Fibroblast of skin of back (primary cell): ENCODE measurements at places on chromosomes 16 and 17.
A peak's percentile ranks its signal among the peaks of the same experiment; 100 is the strongest.

DNA sequence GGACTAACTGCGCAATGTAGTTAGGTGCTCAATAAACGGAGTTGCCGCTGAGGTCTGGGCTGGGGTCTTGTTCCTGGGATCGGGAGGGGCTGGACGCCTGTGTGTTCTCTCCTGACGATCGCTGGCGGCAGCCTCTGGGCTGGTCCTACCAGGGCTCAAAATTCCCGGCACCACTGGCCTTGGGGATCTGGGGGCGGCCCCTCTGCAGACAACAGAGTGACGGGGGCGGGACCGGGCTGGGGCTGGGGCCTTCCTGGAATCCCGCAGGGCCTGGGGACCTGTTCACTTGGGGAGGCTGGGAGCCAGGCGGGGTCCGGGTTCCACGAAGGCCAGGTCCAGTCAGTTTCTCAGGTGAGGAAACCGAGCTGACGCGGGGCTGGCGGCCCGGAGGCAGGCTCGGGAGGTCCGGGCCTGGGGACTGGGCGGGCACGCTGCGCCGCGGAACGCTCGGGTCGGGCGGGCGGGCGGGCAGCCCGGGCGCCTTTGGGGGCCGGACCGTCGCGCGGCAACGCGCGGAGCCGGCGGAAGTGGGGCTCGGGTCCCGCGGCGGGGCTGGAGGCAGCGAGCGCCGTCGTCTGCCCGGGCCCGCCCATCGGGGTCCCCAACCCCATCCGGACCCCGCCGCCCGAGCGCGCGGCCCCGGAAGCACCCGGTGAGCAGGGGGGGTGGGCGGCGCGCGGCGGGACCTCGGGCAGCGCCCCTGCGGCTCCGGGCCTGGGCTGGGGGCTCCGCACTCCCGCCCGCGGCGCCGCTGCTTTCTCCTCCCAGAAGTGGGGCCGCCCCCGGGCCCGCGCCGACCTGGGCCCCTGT is at the start of gene PIGQ:
Gene PIGQ (plus strand): TSS at position 524 of the 810 bp plus-strand sequence. CDS start 4,107 bp downstream, outside the sequence.
- peak; percentile 71 for DNase-seq

GRCh38 chr17:73323409-73324159 is 11.8 kb upstream of the CDC42EP4 start:
- no peak for DNase-seq

DNA sequence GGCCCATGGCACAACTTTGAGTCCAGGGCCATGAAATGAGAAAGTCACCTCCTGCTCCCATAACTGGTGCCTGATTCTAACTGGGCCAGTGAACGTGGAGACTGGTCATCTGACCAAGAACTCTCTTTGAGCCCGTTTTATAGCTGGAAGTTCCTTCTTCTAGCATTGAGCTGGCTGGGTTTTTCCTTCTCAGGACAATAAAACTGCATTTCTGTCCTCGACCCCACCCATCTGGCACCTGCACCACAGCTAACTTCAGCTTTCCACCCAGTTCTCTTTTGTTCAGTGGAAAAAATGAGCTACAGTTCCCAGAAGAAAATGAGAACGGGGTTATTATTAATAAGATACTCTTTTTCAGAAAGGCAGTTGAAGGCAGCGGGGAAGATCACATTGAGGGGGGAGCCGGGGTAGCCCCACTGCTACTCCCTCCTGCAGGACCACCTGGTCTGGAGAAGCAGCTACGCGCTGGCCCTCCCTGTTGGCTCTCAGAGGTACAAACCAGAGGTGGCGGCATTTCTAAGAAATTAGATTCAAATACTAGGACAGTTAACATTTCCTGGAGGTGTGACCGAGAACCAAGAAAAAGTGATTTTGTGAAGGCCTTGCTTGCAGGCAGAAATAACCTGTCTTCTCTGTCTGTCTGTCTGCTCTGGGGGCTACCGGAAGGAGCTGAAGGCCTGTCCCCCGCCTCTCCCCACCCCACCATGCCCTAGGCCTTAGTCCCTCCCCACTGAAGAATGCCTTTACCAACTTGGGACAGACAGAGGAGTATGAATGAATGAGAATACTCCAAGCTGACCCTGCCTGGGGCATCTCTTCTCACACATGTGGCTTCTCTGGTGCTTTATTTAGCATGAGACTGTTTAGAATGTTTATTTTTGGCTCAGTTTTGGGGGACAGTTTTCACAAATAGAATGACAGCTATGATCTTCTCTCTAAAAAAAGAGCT is 123.9 kb downstream of the XYLT1 start:
- DNase-seq, result no peak

- no peak for DNase-seq
Observed at GRCh38 chr17:36777118-36777517, 160.2 kb upstream of the LHX1 start.

GRCh38 chr16:72715267-72715666 is 332.7 kb downstream of the ZFHX3 start:
- peak; percentile 61 for DNase-seq

- DNase-seq, result no peak
Observed at GRCh38 chr16:48381201-48381600, 4.0 kb downstream of the SIAH1 start.

DNA sequence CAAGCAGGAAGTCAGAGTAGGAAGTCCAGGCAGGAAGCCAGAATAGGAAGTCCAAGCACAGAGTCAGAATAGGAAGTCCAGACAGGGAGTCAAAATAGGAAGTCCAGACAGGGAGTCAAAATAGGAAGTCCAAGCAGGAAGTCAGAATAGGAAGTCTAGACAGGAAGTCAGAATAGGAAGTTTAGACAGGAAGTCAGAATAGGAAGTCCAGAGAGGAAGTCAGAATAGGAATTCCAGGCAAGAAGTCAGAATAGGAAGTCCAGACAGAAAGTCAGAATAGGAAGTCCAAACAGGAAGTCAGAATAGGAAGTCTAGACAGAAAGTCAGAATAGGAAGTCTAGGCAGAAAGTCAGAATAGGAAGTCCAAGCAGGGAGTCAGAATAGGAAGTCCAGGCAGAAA is 105.3 kb upstream of the C16orf82 start:
- DNase-seq, result no peak

DNA sequence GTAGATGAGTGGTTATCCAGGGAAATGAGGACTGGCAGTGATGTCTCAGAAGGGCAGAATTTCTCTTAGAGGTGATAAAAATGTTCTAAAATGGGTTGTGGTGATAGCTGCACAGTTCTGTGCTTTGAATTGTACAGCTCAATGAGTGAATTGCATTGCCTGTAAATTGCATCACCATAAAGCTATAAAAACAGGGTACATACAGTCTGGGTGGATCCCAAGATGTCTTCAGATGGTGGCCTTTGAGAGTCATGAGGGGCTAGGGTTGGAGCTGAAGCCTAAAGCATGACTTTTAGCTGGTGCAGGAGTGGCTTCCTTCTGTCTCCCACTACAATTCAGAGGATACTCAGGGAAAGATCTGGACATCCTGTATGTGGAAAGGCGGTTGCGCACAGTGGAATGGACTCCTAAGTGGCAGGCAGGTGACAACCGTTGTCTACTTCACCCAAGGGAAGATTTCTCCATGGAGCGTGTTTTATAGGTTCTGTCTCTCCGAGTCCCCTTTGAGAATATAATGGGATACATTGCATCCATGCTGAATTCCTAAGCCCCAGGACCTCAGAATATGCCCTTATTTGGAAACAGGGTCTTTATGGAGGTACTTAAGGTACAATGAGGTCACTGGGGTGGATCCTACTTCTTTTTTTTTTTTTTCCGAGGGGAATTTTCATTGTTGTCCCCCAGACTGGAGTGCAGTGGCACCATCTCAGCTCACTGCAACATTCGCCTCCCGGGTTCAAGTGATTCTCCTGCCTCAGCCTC is 1.6 kb upstream of the IL32 start:
- DNase-seq, result no peak

DNA sequence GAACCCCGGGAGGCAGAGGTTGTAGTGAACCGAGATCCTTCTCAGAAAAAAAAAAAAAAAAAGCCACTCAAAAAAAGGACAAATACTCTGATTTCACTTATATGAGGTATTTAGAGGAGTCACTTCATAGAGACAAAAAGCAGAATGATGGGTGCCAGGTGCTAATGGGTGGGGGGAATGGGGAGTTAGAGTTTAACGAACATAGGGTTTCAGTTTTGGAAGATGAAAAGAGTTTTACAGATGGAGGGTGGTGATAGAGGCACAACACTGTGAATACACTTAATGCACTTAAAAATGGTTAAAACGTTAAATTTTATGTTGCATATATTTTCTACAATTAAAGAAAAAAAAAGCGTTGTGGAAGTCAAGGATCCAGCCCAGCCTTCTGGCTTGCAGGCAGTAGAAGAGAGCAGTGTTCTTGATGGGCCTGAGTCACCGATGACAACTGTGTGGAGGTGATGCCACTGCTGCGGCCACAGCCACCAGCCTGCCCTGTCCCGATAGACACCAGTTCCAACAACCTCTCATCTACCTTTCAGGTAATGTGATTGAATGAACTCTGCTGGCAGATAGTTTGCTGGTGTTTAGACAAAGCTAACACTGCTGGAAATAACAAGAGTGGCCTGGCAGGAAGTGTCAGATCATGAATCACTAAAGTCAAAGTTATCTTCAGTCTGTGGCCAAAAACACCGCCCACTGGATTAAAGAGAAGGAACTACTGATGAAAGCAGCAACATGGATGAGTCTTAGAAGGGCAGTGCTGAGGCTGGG is 49.9 kb upstream of the COX10 start:
- peak; percentile 43 for DNase-seq

- DNase-seq, result no peak
Observed at GRCh38 chr16:23519282-23519681, 9.0 kb upstream of the GGA2 start.

- no peak for DNase-seq
Observed at GRCh38 chr17:70984873-70985272, 815.5 kb downstream of the KCNJ2 start.

- DNase-seq, result peak; percentile 96
Observed at GRCh38 chr16:67241008-67241900, 6.0 kb downstream of the FHOD1 start.

DNA sequence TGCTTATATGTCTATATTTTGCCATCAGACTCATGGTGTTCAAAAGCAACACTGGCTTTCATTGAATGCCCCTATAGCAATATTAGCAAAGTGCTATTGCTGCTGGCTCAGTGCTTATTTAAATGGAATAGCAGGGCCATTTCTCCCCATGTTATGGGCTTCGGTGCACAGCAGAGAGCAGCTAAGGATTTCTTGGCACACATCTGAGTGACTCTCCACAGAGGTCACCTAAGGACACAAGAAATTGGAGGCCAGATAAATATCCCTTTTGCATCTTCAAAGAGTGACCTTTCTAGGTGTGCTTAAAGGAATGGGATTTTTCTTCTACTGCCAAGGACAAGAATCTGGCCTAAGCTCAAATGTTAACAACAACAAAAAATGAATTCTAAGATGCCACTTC is 751.8 kb downstream of the CDH11 start:
- DNase-seq, result no peak

- no peak for DNase-seq
Observed at GRCh38 chr16:27198451-27199234, 4.7 kb upstream of the KDM8 start.

DNA sequence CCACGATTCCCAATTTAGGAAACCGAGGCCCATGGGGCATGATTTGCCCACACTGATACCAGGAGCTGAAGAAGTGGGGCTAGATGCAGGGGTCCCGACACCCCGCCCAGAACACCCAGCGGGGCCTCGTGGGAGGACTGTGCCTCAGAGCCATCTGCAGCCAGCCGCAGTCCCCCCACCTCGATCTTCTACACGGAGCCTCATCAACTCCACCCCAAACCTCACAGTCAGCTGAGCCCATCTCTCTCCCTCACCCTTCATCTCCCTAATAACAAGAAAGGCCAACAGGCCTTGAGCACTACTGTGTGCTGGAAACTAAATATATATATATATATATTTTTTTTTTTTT is 4.2 kb downstream of the ITGAE start:
- DNase-seq, result no peak

- peak; percentile 31 for DNase-seq
Observed at GRCh38 chr17:78176548-78177025, 8.2 kb downstream of the SYNGR2 start.

DNA sequence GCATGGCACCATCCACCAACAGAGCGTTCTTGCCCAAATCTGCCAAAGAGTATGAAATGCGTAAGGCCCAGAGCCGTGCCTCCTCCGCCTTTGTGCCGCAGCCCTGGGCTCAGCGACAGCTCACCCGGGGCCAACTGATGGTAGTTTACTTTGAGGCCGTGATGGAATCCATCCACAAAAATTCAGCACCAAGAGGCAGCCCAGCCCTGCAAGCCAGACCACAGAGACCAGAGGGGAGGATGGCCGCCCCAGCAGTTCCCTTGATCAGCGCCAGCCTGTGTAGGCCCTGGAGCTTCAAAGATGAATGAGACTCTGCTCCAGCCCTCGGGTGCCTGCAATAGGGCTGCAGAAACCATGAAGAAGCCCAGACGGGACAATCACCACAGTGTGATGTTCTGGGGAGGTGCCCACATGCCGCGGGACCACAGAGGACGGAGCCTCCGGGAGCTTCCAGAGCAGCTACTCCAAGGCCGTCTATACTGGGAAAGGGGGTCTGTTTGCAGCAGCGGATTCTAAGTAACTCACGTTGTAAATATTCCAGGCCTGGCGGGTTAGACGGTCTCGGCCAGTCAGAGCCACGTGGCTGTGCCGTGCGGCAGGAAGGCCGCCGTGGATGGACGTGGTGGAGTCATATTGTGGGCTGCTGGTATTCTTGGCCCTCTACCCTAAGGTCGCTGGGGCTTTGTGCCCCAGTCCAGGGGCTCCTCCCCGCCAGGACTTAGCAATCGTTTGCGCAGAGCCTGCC is 80.3 kb downstream of the RBFOX3 start:
- no peak for DNase-seq
